ENCODE measurements at places on chromosomes 5 and 9.

DNA sequence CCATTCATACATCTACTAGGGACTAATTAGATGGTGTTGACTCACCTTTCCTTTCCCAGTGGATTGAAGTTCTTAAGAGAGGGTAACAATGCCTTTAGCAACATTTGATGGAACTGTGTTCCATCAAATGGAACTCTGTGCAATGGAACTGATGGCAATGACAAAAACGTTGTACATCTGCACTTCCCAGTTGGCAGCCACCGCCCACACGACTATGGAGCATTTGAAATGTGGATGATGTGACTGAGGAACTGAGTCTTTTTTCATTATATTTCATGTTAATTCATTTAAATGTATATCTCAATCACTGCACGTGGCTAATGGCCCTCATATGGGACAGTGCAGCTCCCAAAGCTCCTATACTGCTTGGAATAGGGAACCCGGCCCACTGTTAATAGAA lies 39.0 kb upstream of the ICE1 start:
- DNase-seq, result no peak

DNA sequence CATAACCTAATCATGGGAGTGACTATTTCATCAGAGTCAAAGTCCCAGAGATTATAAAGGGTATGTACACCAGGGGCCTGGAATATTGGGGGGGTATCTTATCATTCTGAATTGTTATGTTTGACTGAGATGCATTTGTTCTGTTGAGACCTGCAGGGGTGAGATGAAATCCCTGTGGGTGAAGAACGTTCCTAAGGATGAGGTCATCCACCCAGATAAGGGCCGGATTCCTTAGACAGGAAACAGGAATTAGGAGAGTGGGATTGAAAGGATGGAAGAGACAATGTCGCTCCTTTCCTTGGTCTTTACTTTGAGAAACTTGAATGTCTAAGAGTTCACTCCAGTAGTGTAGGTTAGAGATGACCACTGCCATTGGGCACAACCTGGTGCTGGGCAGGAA lies 54.7 kb downstream of the GAS1 start:
- DNase-seq, result no peak

DNA sequence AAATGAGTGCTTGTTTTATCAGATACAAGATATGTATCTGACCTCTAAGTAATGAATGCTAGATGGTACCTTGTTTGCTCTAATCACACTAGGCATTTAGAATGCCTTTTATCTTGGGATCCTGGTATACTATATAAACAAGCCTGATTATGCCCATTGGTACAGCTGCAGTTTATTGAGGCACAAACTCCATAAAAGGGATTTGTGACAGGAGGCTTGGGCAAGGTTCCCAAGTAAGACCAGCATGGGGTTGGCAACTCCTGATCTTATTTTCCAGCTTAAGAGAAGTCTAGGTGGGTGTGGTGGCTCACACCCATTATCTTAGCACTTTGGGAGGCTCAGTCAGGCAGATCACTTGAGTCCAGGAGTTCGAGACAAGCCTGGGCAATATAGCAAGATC lies 93.9 kb upstream of the DMRT1 start:
- DNase-seq, result no peak

GRCh38 chr9:128422783-128423150 lies 2.1 kb downstream of the CERCAM start:
- DNase-seq, result no peak

- DNase-seq, result no peak
These were observed 6.7 kb downstream of the ADRA1B start for GRCh38 chr5:159923008-159923407.

DNA sequence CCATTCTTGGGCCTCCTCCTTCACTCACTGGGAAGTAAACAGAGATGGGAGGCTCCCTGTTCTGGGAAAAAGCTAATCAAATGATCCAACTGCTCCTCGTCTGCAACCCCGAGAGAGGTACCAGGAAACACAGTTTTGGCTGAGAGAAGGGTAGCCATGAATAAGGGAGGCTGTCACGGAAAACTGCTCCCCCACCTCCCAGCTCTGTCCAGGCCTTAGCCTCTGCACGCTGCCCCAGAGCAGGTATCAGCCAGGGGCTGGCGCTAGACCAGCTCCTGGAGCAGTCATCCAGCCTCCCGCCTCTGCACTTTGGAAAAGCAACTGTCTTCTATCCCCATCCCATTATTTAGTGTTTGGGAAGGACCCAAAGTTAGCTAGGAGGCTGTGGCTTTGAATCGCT lies 266.1 kb downstream of the NDUFS4 start:
- no peak for DNase-seq

GRCh38 chr5:176533390-176533789 lies 3.8 kb downstream of the RNF44 start:
- no peak for DNase-seq

DNA sequence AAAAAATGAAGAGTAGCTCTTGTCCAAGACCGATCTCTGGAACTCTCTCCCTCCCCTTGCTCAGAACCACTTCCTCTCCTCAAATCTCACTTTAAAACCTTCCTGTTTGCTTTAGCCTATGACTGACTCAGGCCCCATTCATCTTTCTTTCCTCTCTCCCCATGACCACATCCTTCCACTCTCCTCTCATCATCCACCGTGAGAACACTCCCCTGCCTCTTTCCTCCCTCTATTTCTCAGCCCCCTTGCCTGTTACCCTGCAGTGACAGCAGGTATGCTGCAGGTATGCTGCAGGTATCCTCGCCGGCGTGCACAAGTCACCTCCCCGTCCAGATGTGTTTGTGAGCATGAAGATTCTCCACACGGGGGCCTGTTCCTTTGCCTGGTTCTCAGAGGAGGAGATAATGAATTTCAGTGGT lies 505.3 kb downstream of the CCDC171 start:
- peak; percentile 20 for DNase-seq

GRCh38 chr5:79168031-79168430 lies 56.4 kb downstream of the BHMT start:
- DNase-seq, result no peak

GRCh38 chr9:16671591-16672137 lies 198.8 kb downstream of the BNC2 start:
- no peak for DNase-seq

- DNase-seq, result no peak
These were observed 44.9 kb downstream of the PCSK1 start for GRCh38 chr5:96388176-96388575.

DNA sequence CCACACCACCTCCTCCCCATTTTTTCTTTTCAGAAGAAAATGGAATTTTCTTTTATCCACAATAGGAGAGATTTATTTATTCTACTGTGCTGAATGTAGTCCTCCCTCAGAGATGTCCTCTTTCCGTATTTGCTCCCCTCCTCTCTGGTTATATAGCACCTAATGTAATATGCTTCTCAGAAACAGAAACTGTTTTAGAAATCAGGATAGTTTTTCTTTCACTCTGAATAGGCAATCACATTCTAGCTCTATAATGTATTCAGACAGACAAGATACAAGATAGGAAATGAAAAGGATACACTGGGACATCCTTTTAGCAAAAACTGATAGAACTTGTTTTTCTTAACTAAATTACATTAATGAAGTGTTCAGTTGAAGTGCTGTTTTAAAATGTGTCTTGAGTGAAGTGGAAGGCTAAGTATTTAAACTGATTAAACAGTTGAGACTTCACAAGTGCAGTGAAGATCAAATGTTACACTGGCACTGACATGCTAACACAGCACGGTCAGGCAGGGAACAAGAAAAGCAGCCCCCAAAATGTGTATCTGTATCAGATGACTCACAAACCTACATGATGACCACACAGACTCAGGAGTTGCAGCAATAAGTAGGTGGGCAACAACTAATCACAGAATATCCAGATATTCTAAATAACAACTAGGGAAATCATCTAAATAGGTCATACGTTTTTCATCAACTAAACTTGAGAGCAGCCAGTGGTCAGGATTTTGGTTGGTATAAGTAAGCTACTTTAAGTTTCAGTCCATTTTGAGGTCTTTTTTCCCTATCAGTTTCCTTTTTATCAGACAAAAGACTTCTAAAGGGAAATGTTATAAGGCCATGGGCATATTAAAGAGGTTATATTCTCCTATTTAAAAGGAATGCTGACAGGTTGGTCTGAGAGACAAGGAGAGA lies 260.4 kb downstream of the MLLT3 start:
- DNase-seq, result no peak

GRCh38 chr5:113084402-113085083 lies 107.9 kb downstream of the DCP2 start:
- no peak for DNase-seq

- DNase-seq, result peak; percentile 63
These were observed 403 bp downstream of the NINJ1 start for GRCh38 chr9:93133681-93134014.

- no peak for DNase-seq
These were observed 2.7 kb downstream of the TERT start for GRCh38 chr5:1292139-1292538.

DNA sequence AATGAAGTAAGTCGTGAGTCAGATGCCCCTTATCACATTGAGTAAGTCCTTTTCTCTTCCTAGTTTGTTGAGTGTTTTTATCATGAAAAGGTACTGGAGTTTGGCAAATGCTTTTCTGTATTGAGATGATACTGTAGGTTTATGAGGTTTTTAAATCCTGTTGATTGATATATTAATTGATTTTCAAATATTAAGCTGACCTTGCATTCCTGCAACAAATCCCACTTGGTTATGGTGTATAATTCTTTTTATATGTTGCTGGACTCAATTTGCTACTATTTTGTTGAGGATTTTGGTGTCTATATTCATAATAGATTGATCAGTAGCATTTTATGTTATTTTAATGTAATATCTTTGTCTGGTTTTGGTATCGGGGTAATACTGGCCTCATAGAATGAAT lies 81.0 kb upstream of the BNC2 start:
- DNase-seq, result no peak

GRCh38 chr5:173496129-173496882 lies 120.1 kb downstream of the BOD1 start:
- DNase-seq, result no peak

Measured in stimulated activated naive CD8-positive, alpha-beta T cell treated with anti-CD3 and anti-CD28 coated beads, Interleukin-15, amount 100 ng/mL, for 72 hours (primary cell).